ENCODE measurements at places on chromosomes 16 and 17.

GRCh38 chr17:27756467-27757371, 43.6 kb downstream of the NOS2 start:
- peak; percentile 88 for DNase-seq

GRCh38 chr16:67260426-67261063, 11.8 kb downstream of the SLC9A5 start:
- peak; percentile 43 for DNase-seq

DNA sequence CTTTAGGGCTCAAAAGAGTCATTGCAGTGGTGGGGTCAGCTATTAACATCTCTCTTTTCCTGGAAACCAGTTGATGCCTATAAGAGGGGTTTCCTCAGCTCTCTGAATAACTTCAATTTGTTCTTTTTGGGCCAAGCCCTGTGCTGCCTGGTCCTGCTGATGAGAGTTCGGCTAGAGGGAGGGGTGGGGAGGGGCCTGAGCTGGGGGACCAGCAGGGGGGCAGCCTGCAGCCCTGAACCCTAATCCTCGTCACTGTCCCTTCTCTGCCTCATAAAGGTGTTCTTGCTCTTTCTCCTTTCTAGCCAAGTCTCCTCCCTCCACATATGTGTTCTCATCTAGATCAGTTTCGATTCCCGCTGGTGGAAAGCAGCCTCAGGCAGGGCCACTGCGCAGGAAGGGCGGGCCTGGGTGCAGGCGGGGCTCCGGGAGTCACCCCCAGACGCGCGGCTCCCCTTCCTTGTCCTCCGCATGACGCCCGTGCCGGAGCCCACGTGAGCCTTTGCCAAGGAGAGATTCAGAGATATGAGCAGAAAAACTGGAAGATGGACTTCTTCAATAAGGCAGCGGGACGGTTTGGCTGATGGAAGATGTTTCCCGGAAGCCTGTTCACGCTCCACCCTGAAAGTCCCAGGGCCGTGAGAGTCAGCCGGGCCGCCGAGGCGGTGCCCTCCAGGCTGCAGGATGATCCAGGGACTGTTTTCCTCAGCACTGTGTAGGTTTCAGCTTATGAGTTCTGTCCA, 15.0 kb upstream of the RHOT1 start:
- DNase-seq: peak; percentile 96

DNA sequence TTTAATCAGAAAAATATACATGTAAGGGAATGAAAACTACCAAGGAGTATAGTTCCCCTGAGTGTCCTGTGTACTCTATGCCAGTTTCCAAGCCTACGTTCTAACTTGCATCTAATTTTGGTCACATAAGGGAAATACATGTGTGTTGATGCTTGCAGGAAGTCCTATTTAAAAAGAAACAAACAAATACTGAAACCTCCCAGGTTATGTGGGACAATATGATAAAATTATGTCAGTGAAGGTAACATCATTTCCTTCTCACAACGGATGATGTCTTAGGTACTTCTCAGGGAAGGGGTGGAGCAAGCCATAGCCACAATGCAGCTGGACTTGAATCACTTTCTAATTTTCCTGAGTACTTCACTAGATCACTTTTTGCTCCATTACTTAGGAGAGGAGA, 115.9 kb downstream of the ZFHX3 start:
- DNase-seq: no peak

GRCh38 chr17:57088298-57088697, 3.3 kb downstream of the AKAP1 start:
- DNase-seq: no peak

DNA sequence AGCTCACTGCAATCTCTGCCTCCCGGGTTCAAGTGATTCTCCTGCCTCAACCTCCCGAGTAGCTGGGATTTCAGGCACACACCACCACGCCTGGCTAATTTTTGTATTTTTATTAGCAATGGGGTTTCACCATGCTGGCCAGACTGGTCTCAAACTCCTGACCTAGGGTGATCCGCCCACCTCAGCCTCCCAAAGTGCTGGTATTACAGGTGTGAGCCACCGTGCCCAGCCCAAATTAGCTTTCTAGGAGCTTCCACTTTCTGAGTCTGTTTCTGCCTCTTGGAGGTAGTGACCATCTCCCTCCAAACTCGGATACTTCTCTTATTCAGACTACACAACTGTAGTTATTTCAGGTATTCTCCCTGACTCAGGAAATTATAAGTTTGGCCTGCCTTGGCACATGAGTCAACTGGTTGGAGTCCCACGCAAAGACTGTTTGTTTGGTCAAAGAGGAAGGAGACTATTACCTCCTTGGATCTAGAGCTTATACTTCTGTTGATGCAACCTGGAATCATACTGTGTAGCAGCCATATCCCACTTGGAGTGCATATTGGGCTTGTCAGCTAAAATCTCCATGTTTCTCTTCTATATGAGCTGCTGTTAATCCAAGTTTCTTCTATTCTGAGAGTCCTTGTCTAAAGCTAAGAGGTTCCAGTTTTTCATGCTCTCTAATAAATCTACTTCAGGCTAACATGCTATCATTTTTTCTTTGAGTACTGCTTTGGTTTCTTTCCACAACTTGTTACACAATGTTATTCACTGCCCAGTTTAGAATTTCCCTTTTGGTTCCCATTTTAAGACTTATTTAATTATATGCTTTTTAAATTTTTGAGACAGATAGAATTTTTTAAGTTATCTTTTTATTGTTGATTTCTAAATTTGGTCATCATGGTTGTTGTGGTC, 7.5 kb downstream of the IL4R start:
- DNase-seq: peak; percentile 19

DNA sequence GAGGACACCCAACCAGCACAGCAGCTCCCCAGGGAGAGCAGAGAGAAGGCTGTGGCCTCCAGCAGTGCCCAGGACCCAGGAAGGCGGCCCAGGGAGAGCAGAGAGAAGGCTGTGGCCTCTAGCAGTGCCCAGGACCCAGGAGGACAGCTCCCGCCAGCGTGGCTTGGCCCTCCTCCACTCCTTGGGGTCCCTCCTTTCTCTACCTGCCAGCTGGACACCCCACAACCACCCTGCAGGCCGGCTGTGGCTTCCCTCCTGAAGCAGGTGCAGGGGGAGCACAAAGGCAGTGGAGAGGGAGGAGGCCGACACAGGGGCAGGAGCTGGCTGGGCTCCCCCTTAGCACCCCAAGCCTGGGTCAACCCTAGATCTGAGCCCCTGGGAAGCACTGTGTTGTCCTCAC, 54.1 kb upstream of the FASN start:
- no peak for DNase-seq
